ENCODE measurements at places on chromosomes 1 and 21. TPM values are rescaled to one million over a fixed set of nuclear protein-coding genes. Genes with fewer than 3 reads are reported as not detected.

SAMD13 gene
- total RNA-seq, result 1.9 TPM

DNA sequence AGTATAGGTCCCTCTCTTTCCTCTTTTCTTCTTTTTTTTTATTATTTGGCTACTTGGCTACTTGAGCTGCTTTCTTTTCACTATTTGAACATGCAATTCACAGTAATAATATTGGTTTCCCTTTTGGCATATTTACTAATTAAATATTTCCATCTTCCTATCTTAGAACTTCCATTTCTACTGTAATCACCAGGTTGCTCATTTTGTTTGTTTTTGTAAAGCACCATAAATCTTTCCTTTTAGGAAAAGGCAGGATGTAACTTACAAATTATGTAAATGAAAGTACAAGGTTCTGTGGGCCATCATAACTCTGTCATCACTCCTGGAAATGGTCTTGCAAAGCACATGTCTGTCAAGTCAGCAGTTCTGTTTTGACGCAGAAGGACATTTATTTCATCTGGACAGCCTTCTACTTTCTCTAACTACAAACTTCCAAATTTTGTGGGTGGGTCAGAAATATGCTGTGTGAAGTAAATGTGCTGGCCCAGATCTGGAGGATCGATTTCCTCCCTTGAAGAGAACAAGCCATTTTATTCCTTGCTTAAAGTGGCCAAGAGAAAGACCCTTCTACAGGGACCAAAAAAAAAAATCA, 71.7 kb upstream of the TNFSF18 start:
- peak overlapping the region; percentile 36 for H3K4me3 ChIP-seq
- no peaks in the 10 kb centered on the region for H3K36me3 ChIP-seq
- peaks cover 22% of the 10 kb centered on the region for H3K4me1 ChIP-seq
- no peak for DNase-seq
- no peaks in the 10 kb centered on the region for H3K27me3 ChIP-seq
- peak overlapping the region; percentile 80 for H3K27ac ChIP-seq

FMO5 gene
- total RNA-seq, result 31.0 TPM

DNA sequence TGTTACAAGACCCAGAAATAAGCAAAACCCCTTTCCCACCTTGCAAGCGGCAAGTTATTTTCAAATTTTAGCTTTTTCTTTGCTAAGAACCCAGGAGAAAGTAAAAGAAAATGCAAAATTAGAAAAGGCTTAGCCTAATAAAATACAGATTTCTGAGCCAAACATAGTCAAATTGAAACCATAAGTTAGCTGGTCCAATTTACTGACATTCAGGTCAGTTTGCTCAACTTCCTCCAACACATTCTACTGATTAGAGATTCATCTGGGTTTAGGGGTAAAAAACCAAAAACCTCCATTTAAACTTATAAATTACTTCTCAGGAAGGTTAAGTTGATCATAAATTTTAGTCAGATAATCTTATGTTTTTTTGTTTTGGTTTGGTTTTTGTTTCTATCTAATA, 701.8 kb upstream of the CXADR start:
- no peak for DNase-seq
- no peak overlapping the region for H3K4me3 ChIP-seq
- H3K36me3 ChIP-seq, result no peaks in the 10 kb centered on the region
- H3K4me1 ChIP-seq, result no peaks in the 10 kb centered on the region
- H3K27me3 ChIP-seq, result no peaks in the 10 kb centered on the region

DNA sequence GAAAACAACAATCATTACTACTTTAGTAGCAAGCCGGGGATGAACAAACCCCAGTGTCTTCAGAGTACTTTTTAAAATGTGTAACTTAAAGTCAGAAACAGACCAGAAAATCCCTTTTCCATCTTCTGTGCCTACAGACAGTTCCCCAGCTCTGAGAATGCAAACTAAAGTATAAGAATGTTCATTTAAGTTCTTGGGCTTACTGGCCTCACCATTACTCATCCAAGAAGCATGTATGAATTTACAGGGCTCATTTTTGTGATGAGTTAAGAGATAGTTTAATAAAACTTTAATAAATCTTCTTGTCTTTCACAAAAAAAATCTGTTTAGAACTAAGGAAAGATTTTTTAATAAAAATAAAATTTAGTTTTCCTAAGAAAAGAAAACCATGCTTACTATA, 4.6 kb downstream of the LPGAT1 start:
- H3K36me3 ChIP-seq, result no peaks in the 10 kb centered on the region
- H3K27ac ChIP-seq, result no peak overlapping the region
- no peak for DNase-seq
- no peaks in the 10 kb centered on the region for H3K27me3 ChIP-seq

GRCh38 chr1:246809473-246809872, 85.3 kb downstream of the SCCPDH start:
- H3K27ac ChIP-seq, result no peak overlapping the region
- no peaks in the 10 kb centered on the region for H3K27me3 ChIP-seq
- no peaks in the 10 kb centered on the region for H3K4me1 ChIP-seq
- no peaks in the 10 kb centered on the region for H3K36me3 ChIP-seq
- no peak overlapping the region for H3K4me3 ChIP-seq

- no peaks in the 10 kb centered on the region for H3K4me1 ChIP-seq
- no peak overlapping the region for H3K4me3 ChIP-seq
- DNase-seq, result no peak
- no peak overlapping the region for H3K27ac ChIP-seq
- H3K27me3 ChIP-seq, result no peaks in the 10 kb centered on the region
Observed at GRCh38 chr1:233209481-233209880, 86.0 kb downstream of the PCNX2 start.

IFNLR1 gene
- total RNA-seq, result 15.7 TPM

LCE6A gene
- 45.5 TPM for total RNA-seq

DNA sequence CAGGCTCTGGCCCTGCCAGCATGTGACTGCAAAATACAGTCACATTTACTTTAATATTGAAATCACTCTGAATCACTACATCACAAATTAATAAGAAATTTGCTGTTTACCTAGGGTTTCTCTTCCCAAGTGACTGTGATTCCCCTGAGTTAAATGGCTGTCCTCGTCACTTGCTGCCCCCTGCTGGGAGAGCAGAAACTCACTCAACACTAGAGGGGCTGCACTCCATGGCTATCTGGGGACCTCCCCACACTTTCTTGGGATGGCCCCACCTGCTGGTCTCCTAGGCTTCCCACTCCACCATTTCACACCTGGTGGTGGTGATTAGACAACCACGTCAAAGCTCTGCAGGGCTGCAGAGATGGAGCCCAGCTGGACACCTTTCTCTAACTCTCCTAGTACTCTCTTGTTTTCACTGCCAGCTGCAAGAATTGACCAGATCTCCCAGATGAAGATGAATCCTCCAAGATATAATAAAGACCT, 63.4 kb downstream of the CD2 start:
- H3K4me1 ChIP-seq, result no peaks in the 10 kb centered on the region
- no peak overlapping the region for H3K27ac ChIP-seq
- H3K4me3 ChIP-seq, result no peak overlapping the region
- H3K36me3 ChIP-seq, result no peaks in the 10 kb centered on the region

GRCh38 chr1:101158424-101158823, 78.4 kb upstream of the S1PR1 start:
- H3K36me3 ChIP-seq, result no peaks in the 10 kb centered on the region
- DNase-seq, result no peak
- H3K27ac ChIP-seq, result no peak overlapping the region
- no peaks in the 10 kb centered on the region for H3K4me1 ChIP-seq

DNA sequence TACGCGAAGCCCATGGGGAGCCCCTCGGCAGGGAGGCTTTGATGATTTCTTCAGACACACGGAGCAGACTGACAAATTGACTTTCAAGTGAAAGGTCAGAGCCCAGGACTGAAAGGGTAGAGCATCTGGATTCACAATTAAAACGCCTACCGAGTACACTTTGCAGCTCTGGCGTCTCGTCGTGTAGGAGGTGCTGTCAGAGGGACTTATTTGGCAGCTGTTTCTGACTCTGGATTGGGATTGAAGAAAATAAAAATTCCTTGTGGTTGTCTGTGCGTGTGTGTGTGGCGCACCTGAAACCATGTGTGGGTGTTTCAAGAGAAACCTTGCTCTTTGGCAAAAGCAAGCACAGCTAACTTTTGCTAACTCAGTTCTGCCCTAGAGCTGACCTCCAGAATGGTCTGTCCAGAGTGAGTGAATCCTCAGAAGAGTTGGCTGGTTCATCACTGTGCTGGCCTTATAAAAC, 348.7 kb downstream of the HLX start:
- no peak overlapping the region for H3K4me3 ChIP-seq
- DNase-seq, result no peak
- H3K27ac ChIP-seq, result no peak overlapping the region
- H3K36me3 ChIP-seq, result no peaks in the 10 kb centered on the region
- no peaks in the 10 kb centered on the region for H3K4me1 ChIP-seq
- H3K27me3 ChIP-seq, result no peaks in the 10 kb centered on the region

GBP4 gene
- 2.1 TPM for total RNA-seq

CFHR3 gene
- not detected for total RNA-seq

GRCh38 chr1:37755290-37755689, 9.6 kb downstream of the EPHA10 start:
- peaks cover 19% of the 10 kb centered on the region for H3K4me1 ChIP-seq
- H3K27ac ChIP-seq, result no peak overlapping the region
- H3K4me3 ChIP-seq, result no peak overlapping the region
- peaks cover 100% of the 10 kb centered on the region for H3K27me3 ChIP-seq

DNA sequence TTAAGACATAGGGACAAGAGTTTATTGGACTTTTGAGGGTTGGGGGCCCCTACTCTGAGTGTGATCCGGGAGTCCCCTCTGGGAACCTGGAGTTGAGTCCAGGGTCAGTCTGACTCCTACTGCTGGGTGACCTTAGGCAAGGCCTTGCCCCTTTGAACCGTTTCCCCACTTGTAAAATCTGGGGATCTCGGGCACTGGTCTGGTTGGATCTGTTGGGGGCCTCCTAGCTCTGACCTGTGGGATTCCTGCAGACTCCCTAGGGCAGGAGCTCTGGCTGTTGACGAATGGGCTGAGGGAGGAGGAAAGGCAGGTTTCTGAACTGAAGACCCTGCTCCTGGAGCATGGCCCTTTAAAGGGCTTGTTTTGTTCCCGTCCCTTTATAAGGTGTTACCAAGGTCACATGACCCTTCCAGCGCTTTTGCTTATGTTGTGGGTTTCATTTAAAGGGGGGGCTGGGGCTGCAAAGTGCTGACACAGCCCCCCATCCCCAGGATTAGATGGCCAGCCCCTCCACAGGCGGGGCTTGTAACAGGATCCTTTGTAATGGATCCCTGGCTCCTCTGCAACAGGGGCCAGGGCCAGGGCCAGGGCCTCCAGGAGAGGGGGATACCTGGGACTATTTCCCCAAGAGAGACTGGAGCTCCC, 50.7 kb downstream of the YARS1 start:
- peak overlapping the region; percentile 66 for H3K27ac ChIP-seq
- no peak overlapping the region for H3K4me3 ChIP-seq
- no peak for DNase-seq
- H3K27me3 ChIP-seq, result no peaks in the 10 kb centered on the region
- peaks cover 24% of the 10 kb centered on the region for H3K36me3 ChIP-seq
- H3K4me1 ChIP-seq, result peaks cover 74% of the 10 kb centered on the region

DNA sequence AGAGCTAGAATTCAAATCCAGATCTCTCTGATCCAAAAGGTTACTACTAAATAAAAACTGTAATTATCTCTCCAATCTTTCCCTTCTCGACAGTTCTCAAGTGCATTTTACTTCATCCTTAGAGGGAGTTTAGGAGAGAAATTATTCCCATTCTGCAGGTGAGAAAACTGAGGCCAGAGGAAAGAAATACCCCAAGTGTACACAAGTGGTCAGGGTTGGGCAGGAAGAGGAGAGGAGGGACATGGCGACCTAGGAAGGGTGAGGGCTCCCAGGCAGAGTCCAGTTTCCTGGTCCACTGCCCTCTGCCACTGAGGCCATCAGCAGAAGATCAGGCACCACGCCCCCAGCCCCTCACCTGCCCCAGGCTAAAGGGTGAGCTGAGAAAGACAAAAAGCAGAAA, 127.1 kb upstream of the RUNX3 start:
- H3K4me1 ChIP-seq, result no peaks in the 10 kb centered on the region
- no peaks in the 10 kb centered on the region for H3K36me3 ChIP-seq
- H3K27ac ChIP-seq, result no peak overlapping the region
- DNase-seq, result no peak
- peaks cover 27% of the 10 kb centered on the region for H3K27me3 ChIP-seq
- H3K4me3 ChIP-seq, result no peak overlapping the region

- H3K27ac ChIP-seq, result no peak overlapping the region
- peaks cover 5% of the 10 kb centered on the region for H3K36me3 ChIP-seq
- H3K4me3 ChIP-seq, result no peak overlapping the region
- H3K4me1 ChIP-seq, result peaks cover 12% of the 10 kb centered on the region
- no peak for DNase-seq
- no peaks in the 10 kb centered on the region for H3K27me3 ChIP-seq
Observed at GRCh38 chr1:67780637-67781036, 52.6 kb downstream of the GNG12 start.

DNA sequence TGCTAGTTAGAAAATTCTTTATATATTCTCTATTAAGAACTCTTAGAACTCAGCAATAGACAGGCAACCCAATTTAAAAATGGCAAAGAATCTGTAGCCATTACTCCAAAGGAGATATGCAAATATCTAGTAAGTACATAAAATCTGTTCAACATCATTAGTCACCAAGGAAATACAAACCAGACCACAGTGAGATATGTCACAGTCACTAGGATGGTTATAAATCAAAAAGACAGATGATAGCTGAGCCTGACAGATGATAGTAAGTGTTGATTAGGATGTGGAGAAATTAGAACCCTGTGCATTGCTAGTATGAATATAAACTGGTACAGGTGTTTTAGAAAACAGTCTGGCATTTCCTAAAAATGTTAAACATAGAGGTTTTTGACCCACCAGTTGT, 26.6 kb downstream of the SRSF11 start:
- H3K4me3 ChIP-seq, result no peak overlapping the region
- no peak for DNase-seq
- no peaks in the 10 kb centered on the region for H3K27me3 ChIP-seq
- H3K4me1 ChIP-seq, result no peaks in the 10 kb centered on the region
- H3K36me3 ChIP-seq, result peaks cover 97% of the 10 kb centered on the region

MPZL1 gene
- total RNA-seq, result 37.1 TPM

- H3K27me3 ChIP-seq, result no peaks in the 10 kb centered on the region
- H3K4me1 ChIP-seq, result no peaks in the 10 kb centered on the region
- H3K36me3 ChIP-seq, result no peaks in the 10 kb centered on the region
- no peak for DNase-seq
Observed at GRCh38 chr1:60510162-60510561, 436.6 kb upstream of the C1orf87 start.

DNA sequence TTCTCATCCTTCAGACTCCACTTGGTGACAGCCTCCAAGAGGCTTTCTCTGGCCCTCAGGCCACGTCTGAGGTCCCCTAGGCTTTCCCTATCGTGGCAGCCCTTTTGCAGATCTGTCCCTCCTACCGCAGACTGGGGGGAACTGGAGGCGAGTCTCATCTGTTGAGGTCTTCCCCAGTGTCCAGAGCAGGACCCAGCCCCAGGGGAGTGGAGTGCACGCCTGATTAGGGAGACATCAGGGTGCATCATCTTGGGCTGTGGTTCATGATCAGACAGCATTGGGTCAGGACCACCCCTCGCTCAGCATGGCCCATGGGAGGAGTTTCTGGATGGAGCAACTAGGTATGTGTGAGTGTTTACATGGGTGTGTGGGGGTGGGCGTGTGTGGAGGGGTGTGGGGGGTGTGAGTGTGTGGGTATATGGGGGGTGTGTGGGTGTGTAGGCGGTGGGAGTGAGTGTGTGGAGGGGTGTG, 8.5 kb upstream of the MATN1 start:
- H3K4me3 ChIP-seq, result no peak overlapping the region
- H3K27ac ChIP-seq, result no peak overlapping the region

Measured in suprapubic skin (tissue), 4 donors.